ENCODE measurements at places on chromosomes 7 and 10. TPM values are rescaled to one million over a fixed set of nuclear protein-coding genes. Genes with fewer than 3 reads are reported as not detected.
A peak's percentile ranks its signal among the peaks of the same experiment; 100 is the strongest.

UCMA gene
- total RNA-seq, result not detected

DNA sequence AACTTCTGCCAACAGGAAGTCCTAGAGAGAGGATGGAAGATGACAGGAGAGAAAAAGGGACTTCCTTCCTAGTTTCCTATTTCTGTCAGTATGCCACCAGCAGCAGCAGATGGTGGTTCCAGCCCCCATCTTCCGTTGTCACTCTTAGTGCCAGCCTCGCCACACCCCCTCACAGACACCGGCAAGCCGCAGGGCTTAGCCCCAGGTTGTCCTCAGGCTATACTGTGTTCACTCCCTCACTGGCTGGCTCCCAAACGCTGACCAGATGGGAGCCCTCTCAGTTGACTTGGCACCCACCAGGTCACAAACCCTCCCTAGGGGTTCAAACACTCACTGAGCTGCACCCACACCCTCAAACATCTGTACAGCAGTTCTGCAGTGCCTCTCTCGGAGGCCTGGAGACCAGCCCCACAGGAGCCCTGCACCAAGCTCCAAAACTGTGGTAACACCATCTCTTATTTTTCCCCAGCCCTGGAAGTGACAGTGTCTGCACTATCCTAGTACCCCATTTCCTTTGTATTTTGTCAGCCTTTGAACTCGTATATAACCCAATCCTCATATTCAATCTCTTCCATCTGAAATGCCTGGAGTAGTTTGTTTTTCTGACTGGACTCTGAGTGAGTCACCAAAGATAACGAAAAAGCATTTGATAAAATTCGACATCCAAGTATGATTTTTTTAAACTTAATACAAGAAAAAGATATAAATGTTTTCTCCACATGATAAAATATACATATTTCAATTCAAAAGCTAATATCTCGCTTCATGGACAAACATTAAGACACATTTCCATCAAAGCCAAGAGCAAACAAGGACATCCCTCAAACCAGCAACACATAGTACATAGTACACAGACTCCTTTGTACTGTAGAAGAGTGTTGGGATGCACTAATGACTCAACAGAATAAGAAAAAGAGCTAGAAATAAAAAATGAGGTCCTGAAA is 34.5 kb downstream of the SMURF1 start:
- DNase-seq, result no peak

GRCh38 chr7:149495785-149496641 is 1.6 kb downstream of the ZNF746 start:
- peak; percentile 84 for DNase-seq

DNA sequence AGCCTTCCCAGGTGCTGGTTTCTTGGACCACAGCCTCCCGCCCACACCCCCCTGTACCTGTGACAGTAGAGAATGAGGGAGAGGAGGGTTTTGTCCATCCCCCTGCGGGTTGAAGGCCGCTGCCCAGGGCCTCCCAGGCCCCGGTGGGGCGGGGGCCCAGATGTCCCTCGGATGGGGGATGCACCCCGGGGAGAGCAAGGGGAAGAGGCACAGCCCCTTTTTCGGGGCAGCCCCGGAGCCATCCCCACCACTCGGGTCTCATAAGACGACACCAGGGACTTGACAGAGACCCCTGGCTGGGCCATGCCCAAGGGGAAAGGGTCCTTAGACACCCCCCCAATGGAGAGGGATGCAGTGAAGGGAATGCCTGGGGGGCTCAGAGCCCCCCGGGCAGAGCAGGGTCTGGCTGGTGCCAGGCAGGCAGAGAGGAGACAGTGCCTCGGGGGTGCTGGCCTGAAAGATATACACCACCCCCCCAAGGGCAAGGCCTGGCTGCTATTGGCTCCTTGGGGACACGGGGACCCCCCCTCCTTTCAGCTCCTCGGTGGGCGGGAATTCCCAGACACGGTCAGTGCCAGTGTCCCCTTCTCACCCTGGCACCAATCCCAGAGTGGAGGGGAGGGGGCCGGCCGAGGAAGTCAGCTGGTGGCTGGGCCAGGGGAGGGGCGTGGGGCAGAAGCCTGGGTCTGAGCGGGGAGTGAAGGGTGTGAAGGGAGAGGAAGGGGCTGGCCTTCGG is 3.7 kb upstream of the SPACDR start:
- no peak for DNase-seq

DNA sequence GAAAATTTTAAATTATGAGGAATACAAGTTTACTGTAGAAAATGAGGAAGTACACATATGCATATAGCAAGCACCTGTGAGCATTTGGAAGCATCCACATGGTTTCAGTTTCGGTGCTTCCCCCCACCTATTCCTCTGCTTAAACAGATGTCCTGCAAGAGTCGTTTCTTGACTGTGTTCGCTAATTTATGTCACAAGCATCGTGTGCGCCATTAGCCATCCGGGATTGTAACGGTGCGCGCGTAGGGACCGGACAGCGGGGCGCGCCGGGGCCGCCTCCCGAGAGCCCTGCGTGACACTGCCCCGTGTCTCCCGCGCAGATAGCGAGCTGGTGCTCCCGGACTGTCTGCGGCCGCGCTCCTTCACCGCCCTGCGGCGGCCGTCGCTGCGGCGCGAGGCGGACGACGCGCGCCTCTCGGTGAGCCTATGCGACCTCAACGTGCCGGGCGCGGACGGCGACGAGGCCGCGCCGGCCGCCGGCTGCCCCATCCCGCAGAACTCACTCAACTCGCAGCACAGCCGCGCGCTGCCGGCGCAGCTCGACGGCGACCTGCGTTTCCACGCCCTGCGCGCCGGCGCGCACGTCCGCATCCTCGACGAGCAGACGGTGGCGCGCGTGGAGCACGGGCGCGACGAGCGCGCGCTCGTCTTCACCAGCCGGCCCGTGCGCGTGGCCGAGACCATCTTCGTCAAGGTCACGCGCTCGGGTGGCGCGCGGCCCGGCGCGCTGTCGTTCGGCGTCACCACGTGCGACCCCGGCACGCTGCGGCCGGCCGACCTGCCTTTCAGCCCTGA is 90.9 kb downstream of the NEURL1 start:
- DNase-seq, result no peak

TDRD1 gene
- 4.0 TPM for total RNA-seq

ARL3 gene
- 15.4 TPM for total RNA-seq

DNA sequence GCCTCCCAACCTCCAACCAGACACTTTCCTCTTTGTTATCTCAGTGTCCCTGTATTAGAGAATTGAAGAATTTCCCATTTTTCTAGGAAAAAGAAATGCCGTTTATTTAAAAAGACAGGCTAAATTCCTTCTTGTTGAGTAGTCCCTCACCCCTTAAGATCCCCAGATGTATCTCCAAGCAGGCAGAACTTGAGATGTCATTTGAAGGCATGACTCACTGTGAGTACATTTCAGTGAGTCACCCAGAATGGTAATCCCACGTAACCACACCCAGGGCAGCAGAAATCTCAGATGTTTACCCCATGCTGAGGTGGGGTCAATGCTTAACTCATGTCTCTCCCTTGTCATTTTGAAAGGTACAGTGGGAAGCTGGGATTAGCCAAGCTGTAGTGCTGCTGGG is 4.4 kb downstream of the ZNF655 start:
- no peak for DNase-seq

GIGYF1 gene
- 25.4 TPM for total RNA-seq

DNA sequence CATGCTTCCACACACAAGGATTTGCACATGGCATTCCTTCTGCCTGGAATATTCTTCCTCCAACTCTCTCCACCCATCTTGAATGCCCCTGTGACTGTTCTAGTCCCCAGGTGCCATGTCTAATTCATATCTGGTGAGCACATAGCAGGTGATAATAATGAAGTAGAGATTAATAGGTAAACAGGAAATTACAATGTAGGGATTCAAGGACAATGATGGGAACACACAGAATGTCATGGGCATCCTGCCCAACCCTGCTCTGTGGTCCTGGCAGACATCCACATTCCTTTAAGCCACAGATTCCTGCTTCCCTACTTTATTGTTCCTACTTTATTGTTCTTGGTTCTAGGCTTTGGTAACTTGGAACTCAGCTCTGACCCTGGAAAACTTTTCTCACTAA is 115.8 kb downstream of the THSD7A start:
- peak; percentile 25 for DNase-seq

DNA sequence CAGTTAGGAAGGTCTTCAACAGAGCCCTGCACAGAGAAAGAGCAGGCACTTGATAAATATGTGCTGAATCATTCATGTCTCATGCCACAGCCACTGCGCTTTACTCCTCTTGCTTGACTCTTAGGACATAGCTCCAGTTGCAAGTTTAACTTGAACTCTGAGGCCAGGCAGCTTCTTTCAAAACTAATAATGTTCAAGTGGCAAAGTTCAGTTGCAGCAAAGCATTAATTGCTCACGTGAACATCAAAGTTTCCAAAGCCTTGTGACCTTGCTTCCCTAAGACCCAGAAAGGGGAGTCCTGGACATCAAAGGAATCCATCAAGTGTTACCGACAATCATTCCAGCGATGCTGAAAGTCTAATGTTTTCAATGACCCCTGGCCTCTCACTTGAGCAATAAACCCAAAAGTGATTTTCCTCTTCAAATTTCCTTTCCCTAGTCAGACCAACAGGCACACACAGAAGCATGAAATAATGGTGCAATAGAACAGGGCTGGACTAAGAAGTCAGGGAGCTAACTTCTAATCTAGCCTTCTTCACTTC is 21.8 kb upstream of the TECTB start:
- no peak for DNase-seq

DNA sequence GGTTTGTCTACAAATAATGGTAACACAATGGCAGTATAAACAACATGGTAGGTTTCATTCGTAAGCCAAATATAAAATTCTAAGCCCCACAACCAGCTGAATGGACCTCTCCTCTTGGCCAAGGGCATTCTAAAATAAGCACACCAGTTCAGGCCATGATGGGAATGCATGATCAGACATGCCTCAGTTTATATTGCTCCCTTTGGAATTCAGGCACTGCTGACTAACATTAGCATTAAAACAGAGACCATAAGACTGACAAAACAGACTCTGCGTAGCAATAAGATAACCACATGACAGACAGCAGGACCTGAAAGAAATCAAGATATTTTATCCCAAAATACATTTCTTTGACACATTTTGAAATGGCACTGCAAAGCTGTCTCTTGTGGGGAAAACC is 125.8 kb downstream of the FAM107B start:
- no peak for DNase-seq

DNA sequence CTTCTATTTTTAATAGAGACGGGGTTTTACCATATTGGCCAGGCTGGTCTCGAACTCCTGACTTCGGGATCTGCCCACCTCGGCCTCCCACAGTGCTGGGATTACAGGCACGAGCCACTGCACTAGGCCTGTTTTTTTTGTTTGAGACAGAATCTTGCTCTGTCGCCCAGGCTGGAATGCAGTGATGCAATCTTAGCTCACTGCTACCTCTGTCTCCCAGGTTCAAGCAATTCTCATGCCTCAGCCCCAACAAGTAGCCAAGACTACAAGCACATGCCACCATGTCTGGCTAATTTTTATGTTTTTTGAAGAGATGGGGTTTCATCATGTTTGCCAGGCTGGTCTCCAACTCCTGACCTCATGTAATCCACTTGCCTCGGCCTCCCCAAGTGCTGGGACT is 73.7 kb downstream of the TYW1B start:
- DNase-seq, result no peak

DPYSL4 gene
- 24.9 TPM for total RNA-seq

AKR1D1 gene
- not detected for total RNA-seq

DNA sequence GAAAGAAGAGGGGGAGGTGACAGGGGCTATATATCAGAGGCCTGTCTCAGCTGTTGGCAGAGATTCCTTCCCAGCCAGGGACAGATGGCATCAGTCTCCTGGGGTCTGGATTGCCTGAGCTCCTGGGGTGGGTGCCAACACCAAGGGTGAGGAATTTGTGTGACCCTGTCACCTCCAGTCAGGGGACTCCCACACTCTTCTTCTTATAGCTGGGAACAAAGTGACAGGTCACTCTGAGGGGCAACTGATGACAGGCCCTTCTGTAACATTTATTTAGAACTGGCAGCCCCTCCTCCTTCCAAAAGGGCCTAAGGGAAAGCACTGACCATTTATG is 53.7 kb upstream of the DUSP5 start:
- no peak for DNase-seq

CPN1 gene
- not detected for total RNA-seq

DNA sequence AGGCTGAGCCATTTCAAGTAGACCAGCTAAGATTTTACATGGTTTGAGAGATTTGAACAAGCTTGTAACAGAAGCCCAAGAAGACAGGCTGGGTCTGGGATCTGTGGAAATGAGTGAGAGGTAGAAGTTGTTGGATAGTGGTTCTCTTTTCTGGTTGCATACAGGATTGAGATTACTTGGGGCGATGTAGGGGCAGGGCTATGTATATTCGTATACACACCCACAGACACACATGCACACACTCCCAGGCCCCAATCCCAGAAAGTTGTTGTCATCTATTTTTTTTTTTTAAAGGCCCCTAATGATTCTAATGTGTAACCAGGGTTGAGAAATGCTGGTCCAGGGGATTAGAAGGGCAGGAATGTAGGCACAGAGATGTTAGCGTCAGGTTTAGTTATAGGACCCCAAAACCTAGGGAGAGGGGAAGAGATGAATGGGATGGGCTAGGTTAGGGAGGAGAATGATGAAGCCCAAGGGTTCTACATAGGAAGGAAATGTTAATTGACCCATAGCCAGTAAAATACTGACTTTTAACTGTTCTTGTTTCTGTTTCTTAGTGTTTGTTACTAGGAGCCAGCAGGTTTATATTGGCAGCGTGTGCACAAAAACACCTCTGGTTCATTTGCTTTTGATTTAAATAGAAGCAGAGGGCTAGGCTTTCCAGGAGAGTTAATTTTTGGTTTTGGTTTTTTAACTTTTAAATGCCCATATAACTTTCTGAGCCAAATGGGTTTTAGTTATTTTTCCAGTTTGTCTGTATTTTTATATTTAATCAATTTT is 7.8 kb downstream of the TAX1BP1 start:
- no peak for DNase-seq

TACR2 gene
- 0.19 TPM for total RNA-seq

- no peak for DNase-seq
Observed at GRCh38 chr7:148563583-148564274, 26.8 kb upstream of the C7orf33 start.

DNA sequence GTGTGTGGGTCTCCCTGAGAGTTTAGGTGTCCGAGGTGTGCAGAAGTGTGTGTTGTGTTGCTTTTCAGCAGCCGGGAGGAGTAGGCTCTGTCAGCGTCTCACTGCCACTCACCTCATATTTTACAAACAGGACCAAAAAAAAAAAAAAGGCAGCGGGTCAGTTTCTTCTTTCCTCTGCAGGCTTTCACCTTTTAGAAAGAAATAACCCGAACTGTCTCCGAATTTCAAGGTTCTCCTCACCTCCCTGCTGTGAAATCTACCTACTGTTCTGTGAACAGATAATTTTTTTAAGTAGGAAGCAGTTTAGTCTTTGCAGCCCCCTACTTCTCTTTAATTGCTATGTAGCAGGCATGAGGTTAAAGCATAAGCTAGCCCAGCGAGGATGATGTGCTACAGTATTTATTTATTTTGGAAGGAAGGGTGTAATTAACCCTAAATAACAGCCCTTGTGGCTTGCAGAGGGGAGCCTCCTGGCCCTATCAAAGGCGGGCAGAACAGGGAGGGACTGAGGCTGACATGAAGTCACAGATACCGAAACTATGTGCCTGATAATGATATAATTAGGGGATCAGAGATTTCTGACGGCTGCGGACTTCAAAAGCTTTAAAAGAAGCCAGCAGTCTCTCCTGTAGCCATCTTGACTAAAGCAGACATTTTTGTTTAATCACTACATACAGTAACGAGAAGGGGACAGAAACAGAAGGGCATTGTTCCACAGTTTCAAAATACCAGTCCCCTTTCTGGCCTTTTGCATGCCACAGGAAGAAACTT is 1.6 kb downstream of the BAMBI start:
- DNase-seq, result no peak

TMEM270 gene
- total RNA-seq, result not detected

SND1 gene
- total RNA-seq, result 85.0 TPM

Data from Right ventricle myocardium inferior (tissue), 1 donor.